M059J (cell line): ENCODE measurements at places on chromosomes 1 and 21. TPM values are rescaled to one million over a fixed set of nuclear protein-coding genes. Genes with fewer than 3 reads are reported as not detected.

DNA sequence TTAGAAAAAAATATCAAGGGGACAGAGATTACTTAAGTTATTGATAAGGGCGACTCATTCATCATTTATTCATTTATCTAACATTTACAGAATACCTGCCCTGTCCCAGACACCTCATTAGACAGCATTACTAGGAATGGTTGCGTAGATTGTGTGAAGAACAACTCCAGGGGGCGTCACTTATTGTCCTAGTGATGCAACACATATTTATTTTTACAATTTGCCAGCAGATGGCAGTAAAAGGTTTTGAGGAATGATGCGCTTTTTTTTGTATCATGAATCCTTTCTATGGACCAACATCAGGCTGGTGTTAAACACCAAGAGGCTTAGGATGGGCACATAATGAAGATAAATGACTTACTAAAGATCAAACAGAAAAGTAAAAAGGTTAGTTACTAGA lies 5.5 kb downstream of the NCAM2 start:
- DNase-seq: peak; percentile 52

GRCh38 chr1:210483821-210484220 lies 155.1 kb downstream of the HHAT start:
- no peak for DNase-seq

- DNase-seq: peak; percentile 95
Observed at GRCh38 chr1:150213170-150214098, 22.5 kb downstream of the ANP32E start.

DNA sequence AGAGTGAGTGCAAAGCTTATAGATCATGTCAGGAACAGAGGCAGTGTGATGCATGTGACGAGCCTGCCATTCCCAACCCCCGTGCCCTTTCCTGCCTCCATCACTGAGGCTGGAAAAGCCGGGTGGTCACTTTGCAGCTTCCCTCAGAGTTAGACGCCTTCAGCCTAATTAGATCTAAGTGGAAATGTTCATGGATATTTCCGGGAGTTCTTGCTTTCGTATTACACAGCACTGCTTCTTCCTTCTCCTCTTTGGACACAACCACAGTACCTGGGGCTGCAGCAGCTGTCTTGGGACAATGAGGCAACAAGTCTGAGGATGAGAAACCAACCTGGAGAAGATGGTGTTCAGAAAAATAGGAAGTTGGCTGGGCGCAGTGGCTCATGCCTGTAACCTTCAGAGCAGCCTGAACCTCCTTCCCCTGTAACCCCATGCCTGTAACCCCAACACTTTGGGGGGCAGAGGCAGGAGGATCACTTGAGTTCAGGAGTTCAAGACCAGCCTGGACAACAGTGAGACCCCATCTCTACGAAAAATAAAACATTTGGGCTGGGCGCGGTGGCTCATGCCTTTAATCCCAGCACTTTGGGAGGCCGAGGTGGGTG lies 24.5 kb downstream of the SERINC2 start:
- DNase-seq: no peak

DNA sequence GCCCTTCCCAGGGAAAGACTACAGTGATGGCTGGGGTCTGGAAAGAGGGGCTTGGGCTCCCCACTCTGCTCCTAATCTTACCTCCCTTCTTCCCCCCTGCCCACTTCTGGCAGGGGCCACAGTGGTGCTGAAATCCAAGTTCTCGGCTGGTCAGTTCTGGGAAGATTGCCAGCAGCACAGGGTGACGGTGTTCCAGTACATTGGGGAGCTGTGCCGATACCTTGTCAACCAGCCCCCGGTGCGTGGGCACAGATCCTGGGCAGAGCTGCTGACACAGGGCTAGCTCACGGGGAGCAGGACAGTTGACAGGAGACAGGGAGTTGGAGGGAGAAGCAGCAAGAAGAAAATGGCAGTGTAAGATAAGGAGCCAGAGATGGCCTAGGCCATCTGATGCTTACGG lies 2.4 kb downstream of the SLC27A3 start:
- DNase-seq: no peak

DNA sequence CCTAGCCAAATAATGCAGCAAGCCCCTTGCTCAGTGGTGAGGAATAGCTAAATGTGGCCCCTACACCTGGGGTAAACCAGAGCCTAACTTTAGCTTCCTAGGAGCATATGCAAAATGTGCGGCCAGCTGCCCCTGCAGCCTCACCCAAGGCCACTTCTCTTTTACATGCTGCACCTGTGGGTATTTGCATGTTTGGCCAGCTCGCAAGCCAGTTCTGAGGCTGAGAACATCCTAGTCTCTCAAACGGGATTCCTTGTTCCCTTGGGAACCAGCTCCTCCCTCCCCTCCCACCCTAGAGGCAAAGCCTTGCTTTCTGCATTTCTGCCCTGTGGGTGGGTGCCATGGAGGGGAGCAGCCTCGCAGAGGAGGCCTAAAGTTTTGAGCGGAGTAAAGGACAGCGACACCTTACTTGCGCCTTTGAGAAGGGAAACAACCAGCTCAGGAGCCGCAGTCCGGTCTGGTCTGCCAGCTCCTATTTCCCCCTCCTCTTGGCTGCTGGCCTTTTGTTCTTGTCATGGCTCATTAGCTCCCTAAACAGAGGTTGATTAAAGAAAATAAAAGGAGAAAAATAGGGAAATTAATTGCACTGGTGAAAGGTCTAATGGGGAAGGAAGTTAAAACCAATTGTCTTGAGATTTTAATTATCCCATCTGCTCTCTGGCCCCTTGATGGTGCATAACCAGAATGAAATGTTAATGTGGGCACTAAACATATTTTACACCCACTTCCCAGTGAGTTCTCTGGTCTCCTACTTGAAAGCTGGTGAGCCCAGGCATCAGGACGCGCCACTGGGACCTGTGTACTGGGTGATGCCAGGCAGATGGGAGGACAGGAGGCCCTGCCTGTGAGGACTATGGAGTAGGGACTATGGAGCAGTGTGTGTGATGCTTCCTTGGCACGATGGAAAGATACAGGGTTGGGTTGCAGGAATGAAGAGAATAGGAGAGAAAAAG lies 68.7 kb downstream of the TEX35 start:
- DNase-seq: no peak

GRCh38 chr1:164863056-164863455 lies 304.1 kb downstream of the PBX1 start:
- DNase-seq: no peak

DNA sequence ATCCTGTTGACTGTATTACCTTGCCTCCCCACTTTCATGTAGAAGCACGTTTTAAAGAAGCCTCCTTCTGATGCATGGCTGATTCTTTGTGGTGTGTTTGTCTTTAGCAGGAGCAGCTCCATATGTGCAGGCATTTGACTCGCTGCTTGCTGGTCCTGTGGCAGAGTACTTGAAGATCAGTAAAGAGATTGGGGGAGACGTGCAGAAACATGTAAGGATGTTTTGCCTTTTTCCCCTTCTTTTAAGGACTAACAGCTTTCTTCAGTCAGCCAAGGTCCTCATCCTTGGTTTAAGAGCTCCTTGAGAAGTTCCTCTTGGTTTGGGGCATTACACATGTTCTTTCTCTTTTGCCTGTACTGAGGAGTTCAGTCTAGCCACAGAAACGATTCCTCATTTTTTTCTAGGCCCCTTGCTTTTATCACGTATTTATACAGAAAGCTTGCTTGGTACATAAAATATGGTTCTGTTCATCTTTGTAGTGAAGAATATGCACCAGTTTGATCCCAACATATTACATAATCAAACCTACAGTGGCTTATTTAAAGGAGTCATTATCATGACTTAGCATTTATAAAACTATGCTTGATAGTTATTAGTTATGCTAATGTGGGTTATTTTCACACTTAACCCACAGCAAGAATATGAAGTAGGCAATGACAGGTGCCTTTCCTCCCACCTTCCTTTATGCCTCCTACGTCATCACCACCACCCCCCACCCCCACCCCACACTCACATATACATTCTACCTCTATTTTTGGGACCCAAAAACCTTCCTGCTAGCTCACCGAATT lies 19.6 kb downstream of the CAP1 start:
- DNase-seq: no peak

DNA sequence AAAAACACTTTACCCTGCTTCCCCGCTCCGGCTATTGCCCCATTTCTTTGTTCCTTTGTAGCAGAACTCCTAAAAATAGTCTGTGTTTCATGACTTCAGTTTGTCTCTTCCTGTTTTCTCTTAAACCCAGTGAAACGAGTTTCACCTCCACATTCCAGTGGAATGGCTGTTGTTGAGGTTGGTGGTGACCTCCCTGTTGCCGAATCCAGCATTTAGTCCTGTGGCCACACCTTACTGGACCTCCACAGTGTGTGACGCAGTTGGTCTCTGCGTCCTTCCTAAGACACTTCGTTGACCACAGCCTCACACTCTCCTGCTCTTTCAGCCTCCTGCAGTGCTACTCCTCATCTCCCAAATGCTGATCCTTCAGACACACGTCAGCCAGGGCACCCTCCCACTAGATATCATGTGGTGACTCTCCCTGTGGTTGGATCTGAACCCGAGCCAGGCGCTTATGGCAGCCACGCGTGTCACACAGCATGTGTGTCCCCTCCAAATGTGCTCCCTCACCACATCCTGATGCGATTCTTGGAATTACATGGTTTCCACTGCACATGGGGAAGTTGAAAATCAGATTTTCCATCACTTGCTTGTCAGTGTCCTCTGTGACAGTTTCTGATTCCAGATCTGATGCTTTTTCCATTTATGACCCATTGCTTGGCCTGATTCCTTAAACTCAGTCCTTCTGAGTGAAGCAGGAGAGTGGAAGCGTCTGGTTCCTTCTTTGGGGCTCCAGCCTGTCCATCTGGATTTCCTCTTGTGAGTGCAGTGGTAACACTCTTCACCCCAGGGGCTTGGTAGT lies 99.1 kb upstream of the ARTN start:
- peak; percentile 99 for DNase-seq

DNA sequence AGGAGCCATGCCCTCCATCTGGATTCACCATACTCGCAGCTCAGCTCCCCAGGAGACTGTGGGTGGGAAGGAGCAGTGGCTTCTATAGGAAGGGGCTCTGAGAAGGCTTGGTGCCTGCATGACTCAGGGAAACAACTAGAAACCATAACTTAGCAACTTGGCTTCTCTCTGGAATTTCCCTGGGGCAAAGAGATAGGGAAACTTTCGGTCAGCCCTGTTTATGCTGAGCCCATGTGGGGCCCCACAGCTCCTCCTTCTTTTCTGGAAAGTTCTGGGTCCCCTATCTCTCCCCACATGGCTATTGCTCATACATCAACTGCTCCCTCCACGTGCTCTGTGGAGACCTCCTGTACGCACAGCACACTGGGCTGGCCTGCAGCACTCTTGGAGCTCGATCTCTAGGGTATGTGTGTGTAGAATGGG lies 39.3 kb downstream of the PLEKHA6 start:
- peak; percentile 99 for DNase-seq

DNA sequence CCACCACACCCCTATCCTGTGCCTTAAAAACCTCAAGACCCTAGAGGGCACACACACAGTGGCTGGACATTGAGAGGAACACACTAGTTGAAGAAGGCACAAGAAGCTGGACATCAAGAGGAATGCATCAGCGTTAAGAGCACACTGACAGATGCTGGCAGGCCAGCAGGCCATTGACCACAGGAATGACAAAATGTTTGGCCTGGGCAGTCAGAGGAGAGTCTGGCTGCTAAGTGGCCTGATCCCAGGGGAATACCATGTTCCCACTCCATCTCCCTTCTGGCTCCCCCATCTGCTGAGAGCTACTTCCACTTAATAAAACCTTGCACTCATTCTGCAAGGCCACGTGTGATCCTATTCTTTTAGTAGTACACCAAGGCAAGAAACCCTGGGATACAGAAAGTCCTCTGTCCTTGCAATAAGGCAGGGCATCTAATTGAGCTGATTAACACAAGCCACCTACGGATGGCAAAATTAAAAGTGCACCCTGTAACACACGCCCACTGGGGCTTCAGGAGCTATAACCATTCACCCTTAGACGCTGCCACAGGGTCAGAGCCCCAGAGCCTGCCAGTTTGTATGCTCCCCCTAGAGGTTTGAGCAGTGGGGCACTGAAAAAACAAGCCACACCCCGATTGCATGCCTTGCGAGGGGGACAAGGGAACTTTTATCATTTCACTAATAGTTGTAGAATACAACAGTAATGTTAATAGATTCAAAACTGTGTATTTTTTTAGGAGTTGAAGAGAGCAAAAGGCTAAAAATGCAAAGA lies 1216.1 kb upstream of the NCAM2 start:
- no peak for DNase-seq

- DNase-seq: no peak
Observed at GRCh38 chr1:26307363-26307781, 936 bp upstream of the UBXN11 start.

DNA sequence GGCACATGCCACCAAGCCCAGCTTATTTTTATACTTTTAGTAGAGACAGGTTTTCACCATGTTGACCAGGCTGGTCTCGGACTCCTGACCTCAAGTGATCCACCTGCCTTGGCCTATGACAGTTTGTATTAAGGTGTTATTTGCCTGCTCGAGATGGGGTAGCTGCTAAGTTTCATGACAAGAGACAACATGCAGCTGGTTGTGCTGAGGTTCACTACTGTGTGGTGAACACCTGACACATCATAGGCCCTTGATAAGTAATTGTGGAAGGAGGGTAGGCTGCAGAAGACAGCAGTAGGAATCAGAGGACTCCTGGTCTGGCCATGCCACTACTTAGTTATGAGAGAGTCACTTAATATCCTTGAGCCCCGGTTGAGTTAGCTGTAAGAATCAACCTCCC lies 46.2 kb downstream of the PLPP3 start:
- DNase-seq: no peak

- no peak for DNase-seq
Observed at GRCh38 chr1:70205071-70205433, 327 bp downstream of the LRRC40 start.

- DNase-seq: no peak
Observed at GRCh38 chr1:232176222-232176621, 453.7 kb downstream of the SIPA1L2 start.

DNA sequence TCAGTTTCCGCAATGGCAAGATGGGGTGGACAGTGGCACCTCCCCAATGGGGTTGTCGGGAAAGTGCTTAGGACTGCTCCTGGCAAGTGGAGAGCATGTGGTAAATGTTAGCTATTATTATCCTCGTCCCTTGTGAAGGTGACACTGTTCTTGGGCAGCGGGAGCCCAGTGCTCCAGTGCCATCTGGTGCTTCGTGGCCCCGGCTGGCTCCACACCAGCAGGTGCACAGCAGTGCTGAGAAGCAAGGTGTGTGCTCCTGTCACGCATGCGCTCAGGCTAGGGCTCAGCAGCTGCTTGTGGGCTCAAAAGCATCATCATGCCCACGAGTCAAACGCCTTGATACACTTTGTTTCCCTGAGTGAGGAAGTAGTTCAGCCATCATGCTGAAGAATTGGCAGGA lies 24.9 kb upstream of the KCNC4 start:
- no peak for DNase-seq

- DNase-seq: no peak
Observed at GRCh38 chr1:36094621-36095061, 5.9 kb downstream of the ADPRS start.

SPATA1 gene
- total RNA-seq: 0.30 TPM in 1 of 2 replicates, not detected in the other

FAM151A gene
- total RNA-seq: not detected in 2 replicates

DMRTA2 gene
- total RNA-seq: 0.32 and 1.4 TPM in 2 replicates

RNF223 gene
- total RNA-seq: not detected in 2 replicates

REN gene
- total RNA-seq: 0.25 and 2.2 TPM in 2 replicates

CADM3 gene
- 0.47 and 0.54 TPM in 2 replicates for total RNA-seq

NOS1AP gene
- total RNA-seq: 0.76 and 0.79 TPM in 2 replicates

SPATA45 gene
- total RNA-seq: 1.8 TPM in 1 of 2 replicates, not detected in the other

PSRC1 gene
- 68.3 and 83.5 TPM in 2 replicates for total RNA-seq

RRP15 gene
- total RNA-seq: 2.7 and 4.5 TPM in 2 replicates

MYOG gene
- total RNA-seq: not detected in 2 replicates
